ENCODE measurements at places on chromosomes 16 and 17.

GRCh38 chr16:7090628-7091115, 242.0 kb upstream of the RBFOX1 start:
- DNase-seq: no peak

DNA sequence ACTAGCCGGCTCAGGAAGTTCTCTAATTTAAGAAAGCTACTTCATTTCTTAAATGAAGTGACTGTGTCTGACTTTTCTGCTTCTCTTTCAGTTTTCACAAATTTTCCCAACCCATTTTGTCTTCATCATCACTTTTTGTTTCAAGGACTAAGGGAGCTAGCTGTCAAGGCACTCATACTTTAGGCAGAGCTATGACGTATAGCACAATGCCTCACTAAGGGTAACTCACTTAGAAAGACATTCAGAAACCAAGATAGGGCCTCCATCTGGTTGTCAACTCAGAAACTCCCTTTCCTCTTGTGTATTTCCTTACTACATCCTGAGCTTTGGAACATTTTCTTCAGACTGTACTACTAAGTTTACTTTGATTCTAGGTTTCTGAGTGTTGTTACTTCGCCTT, 397.9 kb downstream of the TOX3 start:
- no peak for DNase-seq

DNA sequence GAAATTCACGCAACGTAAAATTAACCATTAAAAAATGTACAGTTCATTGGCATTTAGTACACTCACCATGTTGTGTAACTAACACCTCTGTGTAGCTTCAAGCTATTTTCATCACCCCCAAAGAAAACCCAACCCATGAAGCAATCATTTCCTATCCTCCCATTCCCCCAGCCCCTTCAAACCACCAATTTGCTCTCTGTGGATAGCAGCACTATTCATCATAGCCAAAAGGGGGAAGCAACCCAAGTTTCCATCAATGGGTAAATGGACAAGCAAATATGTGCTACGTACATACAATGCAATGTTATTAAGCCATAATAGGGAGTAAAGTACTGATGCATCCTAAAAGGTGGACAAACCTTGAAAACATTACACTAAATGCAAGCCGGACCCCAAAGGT, 10.9 kb upstream of the KRT222 start:
- no peak for DNase-seq

DNA sequence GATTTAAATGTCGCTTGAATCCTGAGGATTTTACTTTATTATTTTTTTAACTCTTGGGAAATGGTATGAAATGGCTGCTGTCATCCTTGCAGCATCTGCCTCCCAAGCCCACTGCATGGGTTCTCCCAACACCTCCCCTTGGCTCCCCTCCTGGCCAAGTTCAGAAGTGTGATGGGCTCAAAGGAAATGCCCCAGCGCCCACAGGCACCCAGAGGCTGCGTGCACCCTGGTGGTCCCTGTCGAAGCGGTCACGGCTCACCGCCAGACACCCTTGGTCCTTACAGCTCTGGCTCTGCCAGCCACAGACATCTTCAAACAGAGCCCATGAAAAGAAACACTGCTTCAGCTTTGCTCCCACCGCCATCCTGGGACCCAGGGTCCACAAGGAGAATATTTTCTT, 334.7 kb downstream of the SOX9 start:
- no peak for DNase-seq

GRCh38 chr17:14833201-14833785, 431.8 kb downstream of the PMP22 start:
- DNase-seq: no peak

Data from stimulated activated CD4-positive, alpha-beta T cell treated with anti-CD3 and anti-CD28 coated beads, Interleukin-1b, Interleukin-23, amount 100 ng/mL, for 1 hour (primary cell).